ENCODE measurements at places on chromosomes 6 and 20. TPM values are rescaled to one million over a fixed set of nuclear protein-coding genes. Genes with fewer than 3 reads are reported as not detected.

Gene IER3
- total RNA-seq = 26.4 TPM

DNA sequence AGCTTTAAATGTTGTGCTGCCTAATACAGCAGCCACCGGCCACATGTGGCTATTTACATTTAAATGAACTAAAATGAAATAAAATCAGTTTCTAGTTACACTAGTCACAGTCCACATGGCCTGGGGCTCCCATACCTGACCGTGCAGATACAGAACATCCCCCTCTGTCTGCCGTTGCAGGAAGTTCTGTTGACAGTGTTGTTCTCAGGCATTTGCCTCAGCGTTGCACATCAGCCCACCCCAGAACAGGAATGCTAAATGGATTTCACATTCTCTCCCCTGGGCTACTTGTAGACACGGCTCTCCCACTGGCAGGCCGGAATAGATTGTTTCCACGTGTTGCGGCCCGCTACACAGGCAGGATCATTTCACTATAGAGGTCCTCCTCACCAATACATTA is 26.3 kb downstream of the JAG1 start:
- H3K36me3 ChIP-seq = peaks cover 17% of the 10 kb centered on the region
- no peak overlapping the region for H3K27ac ChIP-seq
- no peak for DNase-seq
- H3K4me3 ChIP-seq = no peak overlapping the region
- H3K4me1 ChIP-seq = no peaks in the 10 kb centered on the region
- H3K27me3 ChIP-seq = no peaks in the 10 kb centered on the region

Gene PSMB8
- total RNA-seq = 47.3 TPM

GRCh38 chr6:29705389-29706231 is 17.6 kb upstream of the HLA-F start:
- no peaks in the 10 kb centered on the region for H3K4me1 ChIP-seq
- no peaks in the 10 kb centered on the region for H3K36me3 ChIP-seq
- H3K4me3 ChIP-seq = no peak overlapping the region
- H3K27me3 ChIP-seq = no peaks in the 10 kb centered on the region
- DNase-seq = no peak

- H3K36me3 ChIP-seq = no peaks in the 10 kb centered on the region
- no peak overlapping the region for H3K4me3 ChIP-seq
- H3K4me1 ChIP-seq = no peaks in the 10 kb centered on the region
- DNase-seq = no peak
These were observed 122.2 kb downstream of the MTFR2 start for GRCh38 chr6:136127873-136128272.

Gene CDSN
- 1.5 TPM for total RNA-seq

Gene FAXC
- total RNA-seq = 6.5 TPM

GRCh38 chr6:88748141-88748540 is 215.3 kb downstream of the RNGTT start:
- H3K4me3 ChIP-seq = no peak overlapping the region
- H3K36me3 ChIP-seq = no peaks in the 10 kb centered on the region

- no peaks in the 10 kb centered on the region for H3K27me3 ChIP-seq
- no peaks in the 10 kb centered on the region for H3K4me1 ChIP-seq
- H3K27ac ChIP-seq = no peak overlapping the region
- H3K4me3 ChIP-seq = no peak overlapping the region
- no peak for DNase-seq
These were observed 12.9 kb upstream of the CCN6 start for GRCh38 chr6:112040956-112041355.

- H3K27me3 ChIP-seq = no peaks in the 10 kb centered on the region
- H3K4me1 ChIP-seq = no peaks in the 10 kb centered on the region
- H3K4me3 ChIP-seq = no peak overlapping the region
- no peak for DNase-seq
- H3K27ac ChIP-seq = no peak overlapping the region
These were observed 67.5 kb downstream of the BFSP1 start for GRCh38 chr20:17463711-17464110.

Data from prostate gland (tissue), 2 donors.